Myocyte (in vitro differentiated cells): ENCODE measurements at places on chromosomes 16 and 17.
A peak's percentile ranks its signal among the peaks of the same experiment; 100 is the strongest.

GRCh38 chr17:17792551-17793377 is 44.0 kb downstream of the SREBF1 start:
- no peak for DNase-seq

- DNase-seq = peak; percentile 90
Observed at GRCh38 chr17:6753006-6753445, 2.8 kb upstream of the XAF1 start.

- DNase-seq = peak; percentile 67
Observed at GRCh38 chr16:87661561-87661960, 59.3 kb downstream of the JPH3 start.

DNA sequence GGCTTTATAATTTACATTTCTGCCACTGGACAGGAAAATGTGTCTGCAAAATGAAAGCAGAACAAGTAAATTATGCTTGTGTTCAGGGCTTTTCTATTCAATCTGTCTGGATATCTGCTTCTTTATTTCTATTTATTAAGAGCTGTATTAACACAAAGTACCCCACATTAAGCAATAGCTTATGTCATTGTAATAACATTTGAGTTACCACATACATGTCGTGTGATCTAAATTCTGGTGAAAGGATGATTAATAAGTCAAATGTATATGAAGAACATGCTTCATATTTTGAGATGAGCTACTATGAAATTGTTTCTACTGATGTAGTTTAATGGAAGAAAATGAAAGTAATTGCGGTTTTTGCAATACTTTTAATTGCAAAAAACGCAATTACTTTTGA is 238.2 kb downstream of the KCNJ2 start:
- no peak for DNase-seq

- DNase-seq = no peak
Observed at GRCh38 chr16:54312502-54312991, 26.0 kb upstream of the IRX3 start.

GRCh38 chr17:47262586-47262985 is 9.0 kb downstream of the ITGB3 start:
- DNase-seq = no peak

- no peak for DNase-seq
Observed at GRCh38 chr17:35809855-35810461, 674 bp downstream of the TAF15 start.

- no peak for DNase-seq
Observed at GRCh38 chr17:36188891-36189306, 7.7 kb downstream of the CCL3L1 start.

- no peak for DNase-seq
Observed at GRCh38 chr16:8946544-8946943, 17.2 kb downstream of the USP7 start.

DNA sequence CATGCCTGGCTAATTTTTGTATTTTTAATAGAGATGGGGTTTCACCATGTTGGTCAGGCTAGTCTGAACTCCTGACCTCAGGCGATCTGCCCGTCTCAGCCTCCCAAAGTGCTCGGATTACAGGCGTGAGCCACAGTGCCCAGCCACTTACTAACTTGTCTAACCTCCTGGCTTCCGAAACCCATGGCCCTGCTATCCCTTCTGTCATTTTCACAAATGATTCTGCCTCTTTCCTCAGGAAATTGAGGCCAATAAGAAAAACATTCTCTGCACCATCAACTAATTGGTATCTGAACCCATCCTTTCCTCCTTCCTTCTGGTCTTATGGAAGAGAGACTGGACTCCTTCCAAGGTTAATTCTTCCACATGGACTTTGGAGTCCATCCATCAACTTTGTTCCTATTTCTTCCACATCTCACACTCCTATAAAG is 27.9 kb upstream of the TNRC6A start:
- peak; percentile 40 for DNase-seq

- DNase-seq = peak; percentile 90
Observed at GRCh38 chr16:57609541-57610401, 18.7 kb upstream of the ADGRG1 start.

DNA sequence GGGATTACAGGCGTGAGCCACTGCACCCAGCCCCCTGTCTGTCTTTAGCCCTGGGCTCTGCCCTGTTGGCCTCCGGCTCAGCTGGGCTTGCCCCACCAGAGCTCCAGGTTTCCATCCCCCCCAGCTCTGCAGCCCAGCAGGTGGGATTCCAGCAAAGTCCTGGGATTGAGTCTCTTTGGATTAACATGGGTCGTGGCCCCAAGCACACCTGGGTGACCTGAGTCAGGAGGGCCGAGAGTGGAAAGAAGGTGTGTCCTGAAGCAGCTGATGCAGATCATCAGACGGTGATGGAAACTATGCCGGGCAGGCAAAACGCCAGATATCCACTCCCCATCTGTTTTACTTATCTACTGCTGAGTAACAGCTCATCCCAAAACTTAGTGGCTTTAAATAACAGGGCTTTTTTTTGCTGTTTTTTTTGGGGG is 72.5 kb downstream of the KNOP1 start:
- DNase-seq = peak; percentile 45

DNA sequence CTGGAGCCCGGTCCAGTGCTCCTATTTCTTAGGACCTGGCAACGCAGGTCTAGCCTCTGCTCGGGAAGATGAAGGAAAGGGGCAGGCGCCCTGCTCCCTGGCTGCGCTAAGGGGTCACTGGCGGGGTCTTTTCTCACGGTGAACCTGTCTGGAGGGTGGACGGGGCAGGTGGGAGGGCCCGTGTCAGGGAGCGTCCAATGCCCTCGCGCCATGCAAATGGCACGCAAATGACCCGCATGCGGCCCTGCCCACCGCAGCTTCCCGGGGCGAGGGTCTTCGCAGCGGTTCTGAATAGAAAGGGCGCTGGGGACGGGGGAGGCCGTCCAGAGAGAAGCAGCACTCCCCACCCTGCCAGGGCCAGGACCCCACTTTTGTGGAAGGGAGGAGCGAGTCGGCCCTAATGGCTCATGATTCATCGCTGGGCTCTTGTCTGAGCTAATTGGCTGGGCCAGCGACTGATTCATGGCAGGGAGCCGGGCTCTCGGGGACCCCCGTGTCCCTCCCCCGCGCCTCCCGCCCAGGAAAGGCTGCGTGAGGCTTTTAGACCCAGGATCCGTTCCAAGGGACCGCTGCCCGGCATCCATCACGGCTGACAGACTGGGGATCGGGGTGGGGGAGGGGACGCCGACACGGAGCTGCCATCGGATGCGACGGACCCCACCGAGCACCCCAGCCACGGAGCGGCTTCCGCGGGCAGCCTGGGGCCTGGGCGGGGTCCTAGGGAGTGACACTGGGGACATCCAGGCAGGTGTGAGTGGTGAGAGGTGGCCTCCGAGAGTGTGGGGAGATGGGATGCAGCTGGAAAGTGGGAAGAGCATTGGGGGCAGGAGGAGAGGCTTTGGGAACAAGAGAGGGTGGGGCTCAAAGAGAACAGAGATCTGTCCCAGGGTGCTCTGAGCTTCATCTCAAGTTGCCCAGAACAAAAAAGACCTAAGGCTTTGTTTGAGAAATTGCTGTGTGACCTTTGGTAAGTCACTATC is 25.0 kb upstream of the NGFR start:
- DNase-seq = no peak

- peak; percentile 49 for DNase-seq
Observed at GRCh38 chr16:53061701-53062159, 6.9 kb downstream of the CHD9 start.

GRCh38 chr17:42845918-42846593 is 1.7 kb downstream of the AOC2 start:
- DNase-seq = peak; percentile 65

- DNase-seq = no peak
Observed at GRCh38 chr16:86888231-86889053, 310.1 kb downstream of the FOXL1 start.

DNA sequence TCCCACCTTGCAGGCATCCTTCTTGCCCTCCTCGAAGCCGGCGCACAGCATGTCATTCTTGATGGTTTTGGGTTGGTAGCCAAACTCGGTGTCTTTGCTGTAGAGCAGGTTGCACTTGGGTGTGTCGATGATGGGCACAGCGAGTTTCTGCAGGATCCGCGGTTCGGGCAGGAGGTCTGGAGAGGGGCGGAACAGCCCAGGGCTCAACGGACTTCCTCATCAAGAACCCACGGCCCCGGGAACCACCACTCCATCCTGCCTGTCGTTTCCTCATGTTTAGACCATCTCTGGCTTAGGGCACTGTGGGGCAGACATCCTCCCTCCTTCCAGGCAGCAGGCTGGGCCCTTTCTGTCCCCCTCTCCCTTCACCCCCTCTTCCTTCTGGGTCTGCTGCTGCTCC is 6.5 kb downstream of the PRSS27 start:
- DNase-seq = no peak

- peak; percentile 61 for DNase-seq
Observed at GRCh38 chr17:63173903-63174302, 207.9 kb downstream of the TANC2 start.

GRCh38 chr17:2500446-2500845 is 11.2 kb downstream of the METTL16 start:
- DNase-seq = no peak

DNA sequence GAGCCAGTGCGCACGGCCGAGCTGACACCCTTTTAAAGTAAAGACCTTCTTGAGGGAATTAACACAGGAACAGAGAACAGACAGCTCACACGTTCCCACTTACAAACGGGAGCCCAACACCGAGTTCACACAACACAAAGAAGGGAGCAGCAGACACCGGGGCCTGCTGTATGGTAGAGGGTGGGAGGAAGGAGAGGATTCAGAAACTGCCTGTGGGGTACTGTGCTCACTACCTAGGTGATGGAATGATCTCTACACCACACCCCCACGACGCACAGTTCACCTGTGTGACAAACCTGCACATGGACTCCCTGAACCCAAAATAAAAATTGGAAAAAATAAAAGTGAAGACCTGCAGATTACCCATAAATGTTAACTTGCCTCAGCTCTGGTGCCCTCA is 32.5 kb downstream of the TMC6 start:
- no peak for DNase-seq

DNA sequence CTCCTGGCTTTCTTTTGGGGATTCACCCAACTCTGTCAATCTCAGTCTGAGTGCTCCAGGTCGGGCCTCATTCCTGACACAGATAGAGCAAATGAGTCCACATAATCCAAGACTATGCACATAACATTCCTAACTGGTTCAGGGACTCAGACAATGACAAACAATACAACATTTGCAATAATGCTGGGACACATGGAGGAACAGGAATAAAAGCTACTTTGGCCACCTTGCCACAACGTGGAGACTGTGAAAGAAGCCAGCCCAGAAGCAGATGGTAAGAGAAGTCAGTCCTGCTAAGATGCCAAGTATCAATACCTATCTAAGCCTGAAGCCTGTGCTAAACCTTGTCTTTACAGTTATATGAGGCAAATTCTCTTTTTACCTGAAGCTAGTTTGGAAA is 39.0 kb downstream of the GLG1 start:
- DNase-seq = no peak

GRCh38 chr16:54067322-54068065 is 219.1 kb downstream of the IRX3 start:
- DNase-seq = no peak

DNA sequence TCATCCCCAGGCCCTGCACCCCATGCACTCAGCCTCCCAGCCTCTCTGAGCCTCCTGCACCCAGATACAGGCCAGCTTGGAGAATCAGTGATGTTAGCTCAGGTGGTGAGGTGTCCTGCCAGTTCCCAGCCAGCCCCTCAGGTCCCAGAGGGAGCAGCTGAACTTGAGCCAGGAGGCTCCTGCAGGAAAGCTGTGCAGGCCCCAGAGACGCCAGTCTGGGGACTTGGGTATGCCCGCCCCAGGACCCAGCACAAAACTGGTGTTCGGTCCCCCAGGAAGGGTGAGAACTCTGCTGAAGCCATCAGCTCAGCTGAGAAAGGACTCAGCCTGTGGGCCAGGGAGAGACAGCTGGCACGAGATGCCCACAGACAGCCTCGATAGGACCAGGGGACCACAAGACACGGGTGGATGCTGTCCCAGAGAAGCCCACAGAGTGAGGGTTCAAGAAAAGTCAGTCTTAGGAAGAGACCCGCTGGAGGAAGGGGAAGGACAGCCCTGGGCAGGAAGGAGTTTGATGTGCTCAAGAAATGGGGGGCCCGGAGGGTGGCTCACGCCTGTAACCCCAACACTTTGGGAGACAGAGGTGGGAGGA is 11.0 kb downstream of the ENDOV start:
- DNase-seq = no peak

- DNase-seq = no peak
Observed at GRCh38 chr16:23979982-23980381, 144.2 kb downstream of the PRKCB start.

DNA sequence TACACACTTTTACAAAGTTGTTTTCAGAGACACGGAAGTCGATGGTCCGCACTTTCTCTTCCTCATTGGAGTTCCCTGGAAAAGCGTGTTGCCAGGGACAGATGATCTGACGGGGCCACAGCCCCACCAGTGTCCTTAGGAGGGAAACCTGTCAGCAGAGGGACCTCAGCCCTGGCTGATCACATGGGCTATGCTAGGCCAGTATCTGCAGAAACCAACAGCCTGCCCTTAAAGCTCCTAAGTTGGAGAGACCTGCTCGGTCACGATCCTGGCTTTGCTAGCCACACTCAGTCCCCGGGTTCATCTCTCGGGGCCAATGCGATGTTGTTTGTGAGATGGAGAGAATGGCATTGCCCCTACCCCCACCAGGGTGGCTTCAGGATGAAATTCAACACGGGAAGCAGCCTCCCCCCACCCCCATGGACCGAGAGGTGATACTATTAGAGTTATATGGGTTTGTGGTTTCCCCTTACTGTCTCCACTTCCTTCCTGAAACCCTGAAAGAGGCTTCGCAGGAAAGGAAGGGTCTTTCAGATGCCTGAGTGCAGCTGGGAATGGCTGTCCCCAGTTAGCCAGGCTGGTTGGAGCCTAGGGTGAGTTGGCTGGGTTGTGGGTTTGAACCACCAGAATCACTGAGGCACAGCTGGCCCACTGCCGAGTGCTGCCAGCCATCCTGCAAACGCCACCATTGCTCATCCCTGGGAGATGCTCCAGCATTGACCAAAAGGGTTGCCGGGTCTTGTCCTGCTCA is 16.6 kb downstream of the RMI2 start:
- peak; percentile 80 for DNase-seq

DNA sequence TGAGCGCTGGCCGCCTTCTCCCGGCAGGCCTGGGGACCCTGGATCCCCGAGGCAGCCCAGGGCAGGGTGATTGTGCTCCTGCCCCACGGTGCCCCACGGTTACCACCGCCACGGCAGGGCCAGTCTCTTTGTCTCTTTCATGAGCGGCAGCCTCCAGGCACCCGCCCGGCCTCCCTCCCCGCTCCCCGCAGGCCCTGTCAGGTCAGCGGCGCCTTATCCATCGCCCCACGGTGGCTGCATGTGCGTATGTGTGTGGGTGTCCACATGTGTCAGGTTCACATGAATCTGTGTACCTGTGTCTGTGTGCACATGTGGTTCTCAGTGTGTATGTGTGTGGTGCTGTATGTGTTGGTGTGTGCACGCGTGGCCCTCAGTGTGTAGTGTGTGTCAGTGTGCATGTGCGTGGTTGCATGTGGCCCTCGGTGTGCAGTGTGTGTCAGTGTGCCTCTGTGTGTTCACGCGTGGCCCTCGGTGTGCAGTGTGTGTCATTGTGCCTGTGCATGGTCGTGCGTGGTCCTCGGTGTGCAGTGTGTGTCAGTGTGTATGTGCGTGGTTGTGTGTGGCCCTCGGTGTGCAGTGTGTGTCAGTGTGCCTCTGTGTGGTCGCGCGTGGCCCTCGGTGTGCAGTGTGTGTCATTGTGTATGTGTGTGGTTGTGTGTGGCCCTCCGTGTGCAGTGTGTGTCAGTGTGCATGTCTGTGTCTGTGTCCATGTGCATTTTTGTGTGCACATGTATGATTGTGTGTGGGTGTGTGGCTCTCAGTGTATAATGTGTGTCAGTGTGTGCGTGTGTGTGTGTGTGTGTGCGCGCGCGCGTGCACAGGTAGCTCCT is 239.2 kb upstream of the GSE1 start:
- DNase-seq = no peak
